Cerebellar cortex (tissue), 1 donor: ENCODE measurements at places on chromosomes 1 and 21.

DNA sequence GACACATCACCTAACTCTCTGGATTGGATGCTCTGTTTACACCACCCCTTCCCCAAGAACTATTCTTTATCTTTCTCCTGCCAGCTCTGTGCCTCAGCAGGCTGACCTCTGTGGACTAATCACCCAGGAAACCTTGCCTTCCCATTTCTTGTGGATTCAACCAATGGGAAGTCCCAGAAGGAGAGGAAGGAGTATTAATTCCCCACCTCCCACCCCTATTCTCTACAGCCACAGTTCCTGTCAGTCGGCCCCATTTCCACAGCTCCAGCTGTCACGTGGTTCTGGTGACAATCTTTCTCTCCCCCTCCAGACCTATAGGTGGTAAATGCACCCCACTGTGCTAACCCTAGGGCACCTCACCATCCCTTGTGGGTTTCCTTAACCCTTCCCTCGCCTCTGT lies 46.8 kb upstream of the SSBP3 start:
- no peak for DNase-seq

- no peak for DNase-seq
Measured at GRCh38 chr1:158654086-158654485, 32.4 kb downstream of the SPTA1 start.

- DNase-seq = no peak
Measured at GRCh38 chr1:22291494-22291893, 148.6 kb upstream of the WNT4 start.

GRCh38 chr1:173388352-173388751 lies 88.8 kb upstream of the PRDX6 start:
- no peak for DNase-seq

DNA sequence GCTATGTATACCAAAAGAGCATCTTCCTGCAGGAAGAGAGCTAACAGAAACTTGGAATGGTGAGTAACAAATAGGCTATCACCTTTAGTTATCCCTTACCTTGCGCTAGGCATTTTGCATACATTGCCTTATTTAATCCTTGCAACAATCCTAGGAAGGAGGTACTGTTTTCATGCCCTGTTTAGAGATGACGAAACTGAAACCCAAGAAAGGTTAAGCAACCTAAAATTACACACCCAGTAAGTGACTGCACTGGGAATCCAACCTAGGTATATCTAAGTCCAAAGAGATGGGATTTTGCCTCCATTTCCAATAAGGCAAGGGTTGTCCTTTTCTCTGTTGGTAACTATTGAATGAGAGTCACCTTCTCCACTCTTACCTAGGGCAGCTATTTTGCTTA lies 144.5 kb downstream of the TM2D1 start:
- DNase-seq = no peak

DNA sequence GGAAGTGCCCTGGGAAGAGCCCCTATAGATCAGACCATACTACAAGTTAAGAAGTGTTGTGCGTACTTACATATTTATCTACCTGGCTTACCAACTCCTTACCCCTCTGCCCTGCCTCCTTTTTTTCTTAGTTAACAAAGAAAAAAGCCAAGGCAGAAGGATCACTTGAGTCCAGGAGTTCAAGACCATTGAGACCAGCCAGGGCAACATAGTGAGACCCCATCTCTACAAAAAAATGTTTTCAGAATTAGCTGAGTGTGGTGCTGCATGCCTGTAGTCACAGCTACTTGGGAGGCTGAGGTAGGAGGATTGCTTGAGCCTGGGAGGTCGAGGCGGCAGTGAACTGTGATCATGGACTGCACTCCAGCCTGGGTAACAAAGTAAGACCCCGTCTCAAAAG lies 1.9 kb downstream of the ZBTB8B start:
- no peak for DNase-seq
